ENCODE measurements at places on chromosomes 11 and 22. TPM values are rescaled to one million over a fixed set of nuclear protein-coding genes. Genes with fewer than 3 reads are reported as not detected.

The CD248 gene
- 2.4 TPM for polyA plus RNA-seq

The KIF18A gene
- polyA plus RNA-seq = 22.2 TPM

The TMEM151A gene
- polyA plus RNA-seq = 1.0 TPM

The MISFA gene
- 7.9 TPM for polyA plus RNA-seq

The ARHGAP20 gene
- polyA plus RNA-seq = 0.05 TPM

The CEP126 gene
- polyA plus RNA-seq = 1.5 TPM

The OR2AG1 gene
- 0.16 TPM for polyA plus RNA-seq

The C22orf42 gene
- polyA plus RNA-seq = 0.49 TPM

DNA sequence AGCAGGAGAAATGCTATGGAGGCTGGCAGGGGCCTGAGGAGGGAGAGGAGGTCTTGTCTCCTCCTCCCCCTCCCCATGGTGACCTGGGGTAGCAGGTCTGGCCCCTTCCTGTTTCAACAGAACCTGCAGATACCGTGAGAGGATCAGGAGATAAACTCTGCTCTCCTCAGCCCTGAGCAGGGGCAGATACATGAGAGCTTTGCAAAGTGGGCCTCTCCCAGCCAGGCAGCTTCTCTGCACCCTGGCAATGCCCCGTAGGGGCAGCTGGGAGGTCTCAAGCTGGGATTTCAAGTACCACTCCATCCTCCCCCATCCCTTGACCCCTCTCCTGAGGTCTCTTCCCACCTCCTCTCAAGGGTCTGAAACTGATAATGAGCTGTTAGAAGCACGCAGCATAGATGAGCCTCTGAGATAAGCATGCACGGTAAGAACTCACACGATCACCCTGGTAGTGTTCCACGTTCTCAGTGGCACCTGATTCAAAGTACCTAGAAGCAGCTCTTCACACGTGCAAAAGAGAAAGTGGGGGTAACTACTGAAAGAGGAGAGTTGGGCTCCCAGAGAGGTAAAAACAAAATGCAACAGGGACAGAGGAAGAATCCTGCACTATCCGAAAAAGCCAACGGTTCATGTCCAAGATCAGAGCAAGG is 4.9 kb upstream of the CCDC86 start:
- DNase-seq = no peak
- H3K4me1 ChIP-seq = peaks cover 4% of the 10 kb centered on the region
- H3K27ac ChIP-seq = no peak overlapping the region
- H3K4me3 ChIP-seq = no peak overlapping the region

DNA sequence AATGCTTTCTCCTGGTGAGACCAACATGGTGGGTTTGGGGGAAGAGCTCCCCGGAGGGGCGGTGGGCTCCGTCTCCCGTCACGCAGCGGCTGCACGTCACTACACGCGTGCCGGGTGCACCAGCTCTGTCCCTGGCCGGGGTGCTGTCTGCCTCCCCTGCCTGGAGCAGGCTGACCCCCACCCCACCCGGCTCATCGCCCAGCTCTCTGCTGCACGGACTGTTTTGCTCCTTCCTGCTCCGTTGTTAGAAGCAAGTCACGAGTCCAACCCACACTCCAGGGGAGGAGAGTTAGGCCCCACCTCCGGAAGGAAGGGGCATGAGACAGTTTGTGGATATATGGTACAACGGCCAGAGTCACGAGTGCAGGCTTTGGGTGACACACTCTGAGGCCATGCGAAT is 364.9 kb downstream of the BRD1 start:
- peaks cover 3% of the 10 kb centered on the region for H3K36me3 ChIP-seq
- no peaks in the 10 kb centered on the region for H3K4me1 ChIP-seq
- H3K27me3 ChIP-seq = no peaks in the 10 kb centered on the region
- no peak overlapping the region for H3K27ac ChIP-seq

- DNase-seq = peak; percentile 78
- no peak overlapping the region for H3K4me3 ChIP-seq
- no peaks in the 10 kb centered on the region for H3K4me1 ChIP-seq
- no peaks in the 10 kb centered on the region for H3K36me3 ChIP-seq
- no peak overlapping the region for H3K27ac ChIP-seq
Observed at GRCh38 chr22:22201185-22201929, 43.2 kb upstream of the VPREB1 start.

GRCh38 chr22:39375646-39376045 is 23.9 kb upstream of the TAB1 start:
- DNase-seq = no peak
- no peaks in the 10 kb centered on the region for H3K36me3 ChIP-seq
- no peak overlapping the region for H3K27ac ChIP-seq
- H3K4me3 ChIP-seq = no peak overlapping the region
- H3K27me3 ChIP-seq = no peaks in the 10 kb centered on the region

DNA sequence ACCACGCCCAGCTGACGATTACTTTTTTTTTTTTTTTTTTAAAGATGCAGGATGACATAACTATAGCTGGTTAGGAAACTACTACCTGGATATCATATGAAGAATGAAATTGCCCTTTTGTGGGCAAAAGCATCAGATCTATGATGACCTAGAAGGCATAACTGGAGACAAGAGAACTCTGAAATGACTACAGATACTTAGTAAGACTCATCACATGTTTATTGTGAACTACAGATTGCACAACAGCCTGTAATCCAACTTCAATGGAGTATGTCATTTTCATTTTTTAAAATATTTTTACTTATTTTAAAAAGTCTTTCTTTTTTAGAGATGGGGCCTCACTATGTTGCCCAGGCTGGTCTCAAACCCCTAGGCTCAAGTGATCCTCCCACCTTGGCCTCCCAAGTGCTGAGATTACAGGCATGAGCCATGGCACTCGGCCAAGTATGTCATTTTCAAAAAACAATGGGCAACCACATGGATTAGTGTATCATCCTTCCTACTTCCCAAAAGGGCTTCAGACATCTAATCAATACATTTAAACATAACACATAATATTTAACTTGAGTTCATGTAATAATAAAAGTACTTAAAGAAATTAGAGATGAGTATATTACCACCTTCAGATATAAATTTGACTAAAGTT is 3.3 kb downstream of the MTMR2 start:
- no peak overlapping the region for H3K27ac ChIP-seq
- H3K36me3 ChIP-seq = no peaks in the 10 kb centered on the region
- no peak overlapping the region for H3K4me3 ChIP-seq
- H3K27me3 ChIP-seq = no peaks in the 10 kb centered on the region

GRCh38 chr11:43517518-43517917 is 158.8 kb downstream of the TTC17 start:
- H3K4me1 ChIP-seq = no peaks in the 10 kb centered on the region
- DNase-seq = no peak
- H3K36me3 ChIP-seq = no peaks in the 10 kb centered on the region
- no peak overlapping the region for H3K27ac ChIP-seq
- no peak overlapping the region for H3K4me3 ChIP-seq

All from GM23338 (cell line).